Activated CD4-positive, alpha-beta T cell treated with anti-CD3 and anti-CD28 coated beads for 48 hours (primary cell): ENCODE measurements at places on chromosomes 16 and 17.

GRCh38 chr17:3959921-3960601, 4.2 kb downstream of the ATP2A3 start:
- DNase-seq, result no peak

DNA sequence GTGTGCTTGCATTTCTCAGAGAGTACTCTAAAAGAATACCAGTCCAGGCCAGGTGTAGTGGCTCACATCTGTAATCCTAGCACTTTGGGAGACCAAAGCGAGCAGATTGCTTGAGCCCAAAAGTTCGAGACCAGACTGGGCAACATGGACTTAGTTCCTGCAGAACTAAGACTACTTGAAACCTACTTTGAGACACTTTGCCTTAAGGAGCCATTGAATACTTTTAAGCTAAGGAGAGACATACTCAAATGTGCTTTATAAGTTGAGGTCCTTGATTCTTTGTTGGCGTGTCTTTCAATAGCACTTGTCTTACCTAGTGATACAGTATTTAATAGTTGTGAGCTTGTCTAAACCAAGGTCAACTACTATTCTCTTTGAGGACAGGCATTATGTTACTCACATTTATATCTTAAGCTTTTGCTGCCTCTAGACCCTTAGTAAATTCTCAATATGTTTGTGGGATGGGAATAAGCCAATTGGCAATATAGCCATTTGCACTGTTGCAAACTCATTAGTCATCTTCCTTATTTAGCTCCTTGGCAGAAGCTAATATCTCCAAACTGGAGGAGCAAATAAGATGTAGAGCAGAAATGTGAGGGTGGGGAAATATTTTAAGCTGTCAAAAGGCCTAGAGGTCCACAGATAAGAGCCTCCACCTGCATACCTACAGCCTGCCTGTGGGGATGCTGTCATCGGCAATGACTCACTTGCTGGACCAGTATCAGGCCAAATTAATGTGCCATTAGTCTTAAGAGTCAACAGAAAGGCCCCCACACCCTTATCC, 16.3 kb downstream of the SCPEP1 start:
- no peak for DNase-seq

DNA sequence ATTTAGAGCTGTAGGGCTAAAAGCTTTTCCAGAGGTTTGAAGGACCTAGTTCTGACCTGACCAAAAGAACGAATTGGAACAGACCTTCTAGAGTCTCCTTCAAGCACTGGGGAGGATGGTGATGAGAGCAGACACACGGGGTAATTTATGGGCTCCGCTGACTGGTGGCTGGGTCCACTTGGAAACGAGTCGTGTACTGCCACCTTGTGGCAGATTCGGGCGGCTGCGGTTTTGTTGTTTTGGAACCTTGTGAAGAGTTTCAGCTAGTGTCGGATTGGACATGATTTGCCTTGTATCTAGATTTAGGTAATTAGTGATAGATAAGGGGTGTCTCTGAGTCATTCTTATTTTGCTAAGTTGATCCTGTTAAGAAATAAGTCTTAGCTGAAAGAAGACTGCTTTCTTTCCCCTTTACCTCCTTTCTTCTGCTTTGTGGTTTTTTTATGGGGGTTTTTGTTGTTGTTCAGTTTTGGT, 98.9 kb downstream of the AATF start:
- DNase-seq, result peak; percentile 90

DNA sequence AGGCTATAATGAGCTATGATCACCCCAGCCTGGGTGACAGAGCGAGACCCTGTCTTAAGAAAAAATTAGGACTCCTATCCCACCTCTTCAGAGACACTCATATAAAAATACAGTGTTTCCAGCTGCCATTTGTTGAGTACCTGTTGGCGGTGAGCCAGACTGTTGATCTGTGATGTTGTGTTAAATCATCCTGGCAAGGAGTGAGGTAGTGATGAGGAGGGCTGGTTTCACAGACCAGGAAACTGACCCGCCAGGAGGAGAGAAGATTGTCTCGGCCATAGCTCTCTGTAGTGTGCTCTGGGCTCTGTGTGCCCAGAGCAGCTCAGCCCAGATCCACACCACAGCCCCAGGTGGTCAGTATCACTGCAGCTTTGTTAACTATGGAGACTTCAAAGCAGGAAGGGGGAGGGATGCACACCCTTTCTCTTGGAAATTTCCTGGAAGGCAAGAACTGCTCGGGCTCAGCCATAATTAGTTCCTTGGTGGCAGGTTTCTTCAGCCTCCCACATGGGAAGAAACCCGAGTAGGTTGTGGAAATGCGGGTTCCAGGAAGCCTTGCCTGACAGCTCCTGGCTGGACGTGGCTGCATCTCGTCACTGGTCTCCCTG, 343.0 kb downstream of the SNX29 start:
- DNase-seq, result no peak

- no peak for DNase-seq
Observed at GRCh38 chr16:2213817-2214718, 572 bp downstream of the PGP start.

DNA sequence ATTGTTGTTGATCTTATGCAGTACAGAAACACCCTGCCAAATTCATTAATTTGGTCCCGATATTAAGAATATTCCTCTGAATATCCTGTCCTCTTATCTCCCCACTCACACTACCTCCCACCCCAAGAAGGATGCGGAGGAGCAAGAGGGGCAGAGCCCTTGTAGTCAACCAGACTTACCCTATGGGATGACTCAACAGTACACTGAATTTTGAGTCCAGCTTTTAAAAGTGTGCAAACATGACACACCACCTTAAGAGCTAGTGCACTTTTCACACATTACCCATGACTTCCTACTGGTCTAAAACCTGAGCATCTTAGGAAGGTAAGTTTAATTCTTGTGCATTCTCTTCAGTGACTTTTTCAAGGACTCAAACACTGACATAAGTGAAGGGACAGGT, 9.5 kb downstream of the USP22 start:
- DNase-seq, result no peak

DNA sequence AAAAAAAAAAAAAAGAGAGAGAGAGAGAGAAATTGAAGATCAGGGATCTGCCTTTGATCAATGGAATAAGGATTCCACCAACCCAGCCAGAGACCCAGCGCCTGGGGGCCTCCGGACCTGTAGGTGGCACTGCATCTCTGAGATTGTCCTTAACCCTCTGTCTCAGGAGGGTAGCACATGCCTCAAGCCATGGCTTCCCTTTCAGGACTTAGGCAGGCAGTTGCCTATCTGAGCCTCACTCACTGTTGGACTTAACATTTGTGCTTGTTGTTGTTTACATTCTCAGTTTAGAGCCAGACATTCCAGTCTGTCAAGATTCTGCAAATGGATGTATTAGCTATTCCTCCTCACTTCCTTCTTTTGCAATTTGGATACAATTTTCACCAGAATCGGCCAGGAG, 5.1 kb upstream of the SCNN1B start:
- peak; percentile 47 for DNase-seq

DNA sequence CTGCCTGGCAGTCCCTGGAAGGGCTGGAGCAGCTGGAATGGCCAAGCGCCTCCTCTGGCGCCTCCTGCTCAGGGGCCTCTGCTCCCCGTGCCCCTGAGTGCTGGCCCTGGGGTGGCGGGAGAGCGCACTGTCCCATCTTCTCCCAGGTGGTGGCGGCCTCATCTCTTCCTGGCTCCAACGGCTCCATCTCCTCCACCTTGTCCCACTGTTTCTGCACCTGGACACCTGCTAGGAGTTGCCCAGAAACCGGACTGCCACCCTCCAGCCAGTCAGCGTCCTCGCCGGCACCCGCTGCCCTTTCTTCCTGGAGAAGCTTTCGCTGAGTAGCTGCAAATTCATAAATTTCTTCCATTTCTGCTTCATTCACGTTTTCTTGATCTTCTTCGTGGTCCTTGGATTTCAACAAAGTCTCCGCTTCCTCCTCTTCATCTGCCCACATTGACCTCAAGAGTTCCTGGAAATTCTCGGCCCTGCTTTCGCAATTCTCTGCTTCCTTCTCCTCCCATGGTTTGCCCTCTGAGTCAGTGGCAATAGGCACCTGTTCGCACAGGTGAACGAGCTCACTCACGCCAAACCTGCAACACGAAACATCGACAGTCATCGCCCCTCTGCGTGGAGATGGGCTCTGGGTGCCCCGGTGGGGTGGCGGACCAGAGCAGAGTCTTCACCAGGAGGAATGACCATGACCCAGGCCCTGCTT, 13.7 kb upstream of the NLRC3 start:
- no peak for DNase-seq

GRCh38 chr16:30383521-30383920, 1.2 kb upstream of the SEPTIN1 start:
- DNase-seq, result no peak

DNA sequence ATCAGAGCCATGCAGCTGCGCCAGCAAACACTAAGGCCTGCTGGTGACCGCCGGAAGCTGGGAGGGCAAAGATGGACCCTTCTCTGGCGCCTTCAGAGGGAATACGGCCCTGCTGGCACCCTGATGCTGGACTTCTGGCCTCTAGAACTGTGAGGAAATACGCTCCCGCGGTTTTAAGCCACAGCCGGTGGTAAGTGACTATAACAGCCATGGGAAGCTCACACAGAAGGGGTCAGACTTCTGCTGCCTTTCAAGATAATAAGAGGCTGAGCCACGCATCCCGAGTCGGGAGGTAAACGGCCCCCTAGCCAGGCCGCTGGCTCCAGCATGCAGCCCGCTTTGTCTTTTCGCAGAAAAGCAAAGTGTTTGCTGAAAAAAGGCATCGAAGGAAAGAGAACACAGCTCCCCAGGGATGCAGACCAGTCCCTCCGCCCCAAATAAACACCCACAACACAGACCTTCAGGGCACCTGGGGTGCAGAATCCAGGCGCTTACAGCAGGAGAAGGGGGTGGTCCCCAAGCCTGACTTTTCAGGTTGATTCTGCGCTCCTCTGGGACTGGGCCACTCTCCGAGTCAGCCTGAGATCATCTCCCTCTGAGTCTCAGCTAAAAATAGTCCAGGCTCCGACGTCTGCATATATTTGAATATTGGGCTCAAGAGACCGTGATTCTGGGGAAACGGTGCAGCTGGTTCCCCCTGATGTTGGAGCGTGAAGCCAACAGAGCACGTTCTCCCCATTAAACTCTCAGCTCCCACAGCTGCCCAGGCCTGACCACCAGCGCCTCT, 89.7 kb downstream of the MGAT5B start:
- DNase-seq, result no peak

GRCh38 chr17:15169676-15170075, 95.5 kb downstream of the PMP22 start:
- no peak for DNase-seq

DNA sequence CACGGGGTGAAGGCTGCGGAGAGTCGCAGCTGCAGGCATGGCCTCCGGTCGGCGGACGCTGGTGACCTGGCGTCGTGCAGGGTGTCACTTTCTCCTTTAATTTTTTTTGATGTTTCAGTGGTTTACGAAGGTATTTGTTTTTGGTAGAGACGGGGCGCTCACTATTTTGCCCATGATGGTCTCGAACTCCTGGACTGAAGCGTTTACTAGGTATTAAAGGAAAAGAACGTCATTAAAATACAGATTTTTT, 17.1 kb downstream of the ZNF213 start:
- peak; percentile 60 for DNase-seq

- peak; percentile 55 for DNase-seq
Observed at GRCh38 chr16:1188432-1189189, 35.7 kb downstream of the CACNA1H start.

GRCh38 chr16:78092758-78093157, 6.7 kb upstream of the WWOX start:
- no peak for DNase-seq

- no peak for DNase-seq
Observed at GRCh38 chr17:15501793-15502192, 34.4 kb upstream of the CDRT4 start.

DNA sequence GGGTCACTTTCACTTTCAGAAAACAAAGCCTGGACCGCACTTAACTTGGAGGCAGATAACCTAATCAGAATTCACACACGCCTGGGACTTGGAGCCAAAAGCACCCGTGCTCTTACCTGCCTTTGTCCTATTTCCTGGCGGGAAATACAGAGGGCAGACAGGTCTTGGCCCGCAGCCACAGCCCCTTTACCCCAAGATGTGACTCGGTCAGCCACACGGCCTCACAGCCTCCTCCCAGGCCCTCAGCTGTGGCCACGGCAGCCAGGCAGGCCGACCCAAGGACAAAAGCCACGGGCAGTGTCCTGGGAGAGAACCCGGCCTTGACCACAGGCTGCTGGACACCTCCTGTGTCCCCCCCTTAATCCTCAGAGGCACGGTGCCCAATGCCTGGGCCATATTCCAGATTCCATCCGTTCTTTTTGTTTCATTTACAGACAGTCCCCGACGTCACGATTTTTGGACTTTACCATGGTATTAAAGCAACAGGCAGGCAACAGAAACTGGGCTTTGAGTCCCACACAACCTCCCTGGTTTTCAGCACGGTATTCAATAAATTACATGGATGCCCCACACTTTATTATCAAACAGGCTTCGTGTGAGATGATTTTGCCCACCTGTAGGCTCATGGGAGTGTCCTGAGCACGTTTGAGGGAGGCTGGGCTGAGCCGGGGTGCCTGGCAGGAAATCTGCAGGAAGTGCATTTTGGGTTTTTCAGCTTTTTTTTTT, 30.1 kb upstream of the GAA start:
- no peak for DNase-seq

GRCh38 chr17:35717475-35717874, 14.0 kb upstream of the RASL10B start:
- DNase-seq, result no peak

- no peak for DNase-seq
Observed at GRCh38 chr17:18042983-18043382, 3.8 kb downstream of the GID4 start.

- DNase-seq, result no peak
Observed at GRCh38 chr17:16287563-16288027, 65.7 kb downstream of the CENPV start.

DNA sequence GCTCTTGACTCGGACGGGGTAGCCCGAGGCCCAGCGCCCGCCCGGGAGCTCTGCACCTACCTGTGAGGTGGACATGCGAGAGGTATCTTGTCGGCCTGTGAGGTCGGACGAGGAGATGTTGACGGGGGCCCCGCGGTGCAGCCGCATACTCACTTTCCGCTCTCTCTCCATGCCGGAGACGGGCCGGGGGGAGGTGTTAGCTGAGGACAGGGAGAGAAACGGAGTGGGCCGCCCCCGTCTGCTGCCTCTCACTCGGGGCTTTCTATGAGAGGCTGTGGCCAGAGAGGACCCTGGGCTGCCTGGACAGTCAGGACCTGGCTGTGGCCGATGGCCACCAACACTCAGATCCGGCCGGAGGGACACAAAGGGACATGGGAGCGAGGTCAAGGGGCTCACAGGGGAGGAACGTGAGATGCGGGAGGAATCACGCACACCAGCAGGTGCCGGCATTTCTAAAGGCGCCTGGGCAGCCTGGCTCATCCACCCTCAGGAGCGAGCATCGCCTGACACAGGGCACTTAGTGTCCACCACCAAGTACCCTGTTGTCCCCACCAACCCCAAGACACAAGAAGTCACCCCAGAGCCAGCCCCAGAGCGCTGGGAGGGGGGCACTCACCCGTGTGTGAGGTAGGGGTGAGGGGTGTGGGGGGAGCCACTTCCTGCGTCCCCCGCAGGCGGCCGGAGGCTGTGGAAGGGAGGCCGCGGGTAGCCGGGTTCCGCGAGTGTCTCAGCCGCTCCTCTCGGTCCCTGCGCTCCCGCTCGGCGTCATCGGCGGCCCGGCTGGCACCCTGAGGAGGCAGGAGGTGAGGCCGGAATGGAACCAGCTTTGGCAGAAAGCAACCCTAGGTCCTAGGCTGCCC, 20.2 kb downstream of the SLC16A3 start:
- no peak for DNase-seq
